ENCODE measurements at places on chromosomes 12 and 14. TPM values are rescaled to one million over a fixed set of nuclear protein-coding genes. Genes with fewer than 3 reads are reported as not detected.
A peak's percentile ranks its signal among the peaks of the same experiment; 100 is the strongest.

The BICDL1 gene
- total RNA-seq, result 65.9 TPM

- DNase-seq, result no peak
Measured at GRCh38 chr12:93593843-93594242, 21.4 kb downstream of the SOCS2 start.

DNA sequence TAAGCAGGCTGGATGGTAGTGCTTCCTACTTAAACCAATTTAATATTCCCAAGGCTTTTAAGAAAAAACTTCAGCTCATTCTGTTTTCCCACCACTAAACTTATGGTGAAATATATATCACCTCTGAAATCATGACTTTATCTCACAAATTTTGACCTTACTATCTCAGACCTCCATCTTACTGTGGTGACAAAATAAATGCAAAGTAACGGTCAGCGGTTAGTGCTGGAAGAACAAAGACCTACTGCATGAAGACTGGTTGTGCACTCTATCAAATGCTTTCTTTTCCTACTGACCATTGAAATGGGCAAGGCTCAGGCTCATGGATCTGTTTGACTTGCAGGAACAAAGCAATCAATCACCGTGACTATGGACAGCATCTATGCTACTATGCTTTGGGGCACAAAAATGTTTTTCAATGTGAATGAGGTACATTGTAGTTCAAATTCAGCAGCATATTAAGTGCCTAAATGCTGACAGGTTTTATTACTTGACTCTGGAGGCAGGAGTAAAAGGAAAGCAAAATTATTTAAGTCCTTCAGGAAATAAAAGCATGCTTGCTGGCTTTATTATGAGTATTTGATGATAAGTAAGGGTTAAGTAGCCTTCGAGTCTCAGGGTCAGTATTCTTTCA is 43.1 kb upstream of the GTF2A1 start:
- no peak for DNase-seq

GRCh38 chr14:100539766-100540140 is 47.5 kb downstream of the BEGAIN start:
- DNase-seq, result no peak

The GPR135 gene
- total RNA-seq, result 1.5 TPM

DNA sequence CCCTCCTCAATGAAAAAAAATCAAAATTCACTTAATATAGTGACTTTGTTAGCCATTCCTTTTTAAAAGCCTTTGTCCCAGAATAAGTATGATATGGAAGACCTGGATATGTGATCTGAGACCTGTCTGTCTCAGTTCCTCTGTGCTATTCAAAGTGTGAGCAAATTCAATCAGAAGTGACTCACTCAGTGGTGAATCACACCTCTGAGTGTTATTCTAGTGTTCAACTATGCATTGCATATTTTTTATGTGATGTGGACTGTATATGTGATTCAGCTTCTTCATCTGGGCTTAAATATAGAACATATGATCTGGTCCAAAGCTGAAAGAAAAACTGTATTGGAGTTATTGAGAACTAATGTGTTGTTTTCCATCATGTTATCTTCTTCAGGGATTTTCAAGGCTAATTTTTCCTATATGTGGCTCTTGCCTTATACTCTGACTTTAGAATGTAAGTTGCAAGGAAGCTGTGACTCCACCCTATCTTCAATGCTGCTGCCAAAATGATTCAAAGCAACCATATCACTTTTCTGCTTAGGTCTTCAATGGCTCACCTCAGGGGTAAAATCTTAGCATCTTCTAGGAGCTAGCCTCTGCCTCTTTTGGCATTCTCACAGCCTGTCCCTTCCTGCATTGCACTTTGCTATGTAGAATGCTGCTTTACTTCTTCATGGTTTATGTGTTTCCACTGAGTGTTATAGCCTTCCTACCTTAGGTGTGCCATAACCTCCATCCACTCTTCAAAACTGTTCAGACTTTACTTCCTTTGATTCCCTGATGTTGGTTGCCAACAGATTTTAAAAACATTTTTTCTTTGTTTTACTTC is 169.8 kb downstream of the OTOGL start:
- no peak for DNase-seq

DNA sequence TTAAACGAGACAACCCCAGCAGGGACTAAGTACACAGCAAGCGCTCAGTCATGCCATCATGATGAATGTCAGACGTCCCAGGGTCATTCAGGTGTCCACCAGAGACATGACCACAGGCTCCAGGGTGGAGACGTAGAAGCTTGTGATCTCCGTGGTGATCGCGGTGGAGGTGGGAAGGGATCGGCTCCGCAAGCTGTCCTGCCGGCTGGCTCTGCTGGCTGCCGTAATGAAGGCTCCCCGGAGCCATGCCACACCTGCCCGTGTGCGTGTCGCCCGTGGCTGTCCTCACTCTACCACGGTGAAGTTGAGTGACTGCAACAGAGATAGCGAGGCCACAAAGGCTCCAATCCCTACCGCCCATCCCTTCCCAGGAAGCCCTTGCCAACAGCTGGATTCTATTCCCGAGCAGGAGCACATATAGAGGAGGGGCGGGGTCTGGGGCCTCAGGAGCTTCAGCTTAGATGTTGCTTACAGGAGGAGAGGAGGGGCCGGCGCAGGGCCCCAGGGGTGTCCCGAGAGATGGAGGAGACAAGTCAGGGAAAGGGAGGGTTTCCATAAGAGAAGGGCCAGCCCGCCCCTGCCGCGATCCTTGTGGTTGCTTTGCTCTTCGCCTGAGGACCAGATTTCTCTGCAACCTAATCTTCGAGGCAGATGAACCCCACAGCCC is 332.6 kb upstream of the SFSWAP start:
- no peak for DNase-seq

DNA sequence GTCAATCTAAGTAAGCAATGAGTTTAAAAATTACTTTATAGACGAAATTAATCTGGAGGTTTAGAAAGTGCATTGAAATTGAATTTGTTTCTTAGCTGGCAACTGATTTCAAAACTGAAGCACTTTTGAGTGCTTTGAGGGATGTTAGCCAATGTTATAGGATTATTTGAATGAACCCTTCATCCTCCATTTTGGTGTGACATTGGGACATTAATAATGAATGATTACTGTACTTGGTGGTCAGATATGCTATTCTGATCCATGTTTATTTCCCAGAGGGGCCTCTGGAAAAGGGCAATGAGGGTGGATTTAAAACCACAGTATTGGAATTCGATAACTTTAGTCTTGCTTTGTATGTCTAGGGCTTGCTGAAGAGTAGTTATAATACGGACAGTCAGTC is 183.2 kb downstream of the AKAP6 start:
- no peak for DNase-seq

- DNase-seq, result peak; percentile 47
Measured at GRCh38 chr14:106843951-106844483, 1317.6 kb downstream of the TMEM121 start.

GRCh38 chr12:132520421-132521199 is 30.7 kb downstream of the FBRSL1 start:
- no peak for DNase-seq

DNA sequence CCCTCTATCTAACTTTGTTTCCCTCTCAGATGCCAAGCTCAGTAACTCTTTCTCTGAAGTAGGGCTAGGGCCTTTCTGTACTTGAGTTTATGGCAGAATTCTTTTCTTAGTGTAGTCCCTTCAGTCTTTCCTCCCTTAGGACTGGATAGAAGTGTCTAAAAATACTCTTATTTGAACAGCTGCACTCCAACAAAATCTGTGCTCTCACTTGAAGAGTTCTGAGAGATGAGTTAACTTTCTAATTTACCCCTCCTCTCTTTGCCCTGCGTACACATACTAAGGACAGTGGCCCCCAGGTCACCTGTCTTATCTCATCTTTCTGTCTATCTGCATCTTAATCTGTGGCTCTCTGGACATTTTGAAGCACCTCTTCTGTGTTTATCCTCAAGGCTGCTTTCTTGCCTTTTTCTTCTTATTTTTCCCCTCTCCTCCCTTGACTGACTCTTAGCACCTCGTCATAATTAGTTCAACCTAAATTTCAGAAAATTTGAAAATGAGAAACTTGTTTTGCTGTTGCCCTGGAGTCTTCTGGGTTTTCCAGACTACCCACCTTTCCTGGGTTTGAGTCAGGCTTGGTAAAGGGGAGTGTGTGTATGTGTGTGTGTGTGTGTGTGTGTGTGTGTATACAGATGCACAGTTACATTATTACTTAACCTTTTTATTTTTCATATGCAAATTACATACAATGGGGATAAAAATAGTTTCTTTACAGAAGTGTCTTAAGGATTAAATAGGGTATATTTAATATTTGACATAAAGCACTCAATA is 23.9 kb downstream of the NCKAP1L start:
- no peak for DNase-seq

DNA sequence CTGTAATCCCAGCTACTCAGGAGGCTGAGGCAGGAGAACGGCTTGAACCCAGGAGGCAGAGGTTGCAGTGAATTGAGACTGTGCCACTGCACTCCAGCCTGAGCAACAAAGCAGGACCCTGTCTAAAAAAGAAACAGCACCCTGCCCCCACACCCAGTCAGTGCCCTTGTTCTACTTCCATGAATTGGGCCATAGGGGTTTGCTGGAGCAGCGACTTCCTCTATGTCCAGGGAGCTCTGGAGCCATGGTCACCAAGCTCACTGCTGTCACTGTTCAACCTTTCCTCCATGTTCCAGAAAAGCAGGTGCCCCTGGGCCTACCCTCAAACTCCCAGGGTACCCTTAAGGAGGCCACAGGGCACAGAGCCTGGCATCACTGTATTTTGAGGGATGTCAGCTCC is 116.8 kb downstream of the RIN3 start:
- no peak for DNase-seq

GRCh38 chr12:117042862-117043261 is 56.4 kb downstream of the TESC start:
- DNase-seq, result no peak
